ENCODE measurements at places on chromosomes 12 and 14.

- no peak for DNase-seq
These were observed 485.7 kb downstream of the ZFP36L1 start for GRCh38 chr14:68306934-68307789.

- no peak for DNase-seq
These were observed 95.7 kb downstream of the PDE3A start for GRCh38 chr12:20463913-20464524.

- no peak for DNase-seq
These were observed 84.9 kb downstream of the NCOR2 start for GRCh38 chr12:124482567-124482893.

DNA sequence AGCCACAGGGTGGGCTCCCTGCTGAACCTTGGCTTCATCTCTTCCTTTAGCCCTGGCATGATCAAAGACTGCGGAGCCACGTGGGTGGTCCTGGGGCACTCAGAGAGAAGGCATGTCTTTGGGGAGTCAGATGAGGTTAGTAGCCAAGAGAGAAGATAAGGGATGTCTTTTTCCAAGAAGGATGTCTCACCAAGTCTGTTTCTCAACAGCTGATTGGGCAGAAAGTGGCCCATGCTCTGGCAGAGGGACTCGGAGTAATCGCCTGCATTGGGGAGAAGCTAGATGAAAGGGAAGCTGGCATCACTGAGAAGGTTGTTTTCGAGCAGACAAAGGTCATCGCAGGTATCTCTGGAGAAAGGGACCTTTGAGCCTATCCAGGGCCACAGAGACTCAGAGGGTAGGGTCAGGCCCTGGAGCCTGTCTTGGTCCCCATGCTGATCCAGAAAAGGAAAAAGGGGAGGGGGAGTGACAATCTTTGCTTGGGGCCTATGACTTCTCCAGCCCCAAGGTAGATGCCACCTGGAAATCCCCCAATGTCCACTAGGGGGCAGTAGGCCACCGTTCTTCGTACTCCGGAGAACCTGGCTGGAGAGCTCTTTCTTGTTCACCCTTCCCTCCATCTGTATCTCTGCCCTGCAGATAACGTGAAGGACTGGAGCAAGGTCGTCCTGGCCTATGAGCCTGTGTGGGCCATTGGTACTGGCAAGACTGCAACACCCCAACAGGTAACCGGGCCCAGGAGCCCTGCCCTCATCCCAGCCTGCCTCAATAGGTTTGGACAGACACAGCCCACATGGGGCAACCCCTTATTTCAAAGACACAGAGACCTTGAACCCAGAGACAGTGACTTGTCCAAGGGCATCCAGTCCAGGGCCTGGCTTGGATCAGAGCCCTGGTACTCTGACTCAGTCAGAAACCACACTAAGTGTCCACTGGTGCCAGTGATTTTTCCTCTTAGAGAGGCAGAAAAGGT is 2.0 kb downstream of the TPI1 start:
- peak; percentile 54 for DNase-seq

DNA sequence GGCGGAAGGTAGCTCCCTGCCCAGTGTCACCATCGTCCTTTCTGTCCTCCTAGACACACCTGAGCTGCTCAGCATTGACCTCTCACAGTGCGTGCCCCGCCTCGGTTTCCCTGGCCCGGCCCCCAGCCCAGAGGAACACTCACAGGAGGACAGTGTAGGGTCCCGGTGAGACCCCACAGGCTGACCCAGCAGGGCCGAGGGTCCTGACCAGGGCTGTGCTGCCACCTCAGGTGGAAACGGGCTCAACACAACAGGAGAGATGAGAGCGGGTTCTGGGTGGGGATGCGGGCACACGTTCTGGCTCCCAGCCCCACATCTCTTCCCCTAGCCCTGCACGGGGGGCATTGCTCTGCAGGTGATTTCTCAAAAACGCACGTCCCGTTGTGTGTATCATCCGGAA is 98.1 kb downstream of the PIWIL1 start:
- no peak for DNase-seq

DNA sequence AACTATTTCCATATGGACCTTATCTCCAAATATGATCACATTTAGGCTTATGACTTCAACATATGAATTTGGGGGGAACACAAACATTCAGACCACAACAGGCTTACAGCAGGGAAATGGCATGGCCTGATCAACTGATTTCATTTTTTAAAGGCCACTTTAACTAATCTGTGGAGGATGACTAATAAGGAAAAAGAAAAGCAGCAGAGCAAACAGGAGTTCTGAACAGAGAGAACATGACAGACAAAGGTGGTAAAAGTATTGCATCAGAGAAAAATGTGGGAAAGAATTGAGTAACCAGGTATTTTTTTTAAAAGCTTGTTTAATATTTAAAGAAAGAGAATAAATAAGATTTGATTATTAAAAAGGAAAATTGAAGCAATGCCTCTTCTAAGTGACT is 366.1 kb upstream of the TMPO start:
- no peak for DNase-seq

- DNase-seq, result no peak
These were observed 37.5 kb downstream of the CCNK start for GRCh38 chr14:99518441-99519346.
